Vagina (tissue), 2 donors: ENCODE measurements at places on chromosomes 5 and 9.

- no peak for DNase-seq
Measured at GRCh38 chr5:157335534-157336422, 69.9 kb downstream of the CYFIP2 start.

DNA sequence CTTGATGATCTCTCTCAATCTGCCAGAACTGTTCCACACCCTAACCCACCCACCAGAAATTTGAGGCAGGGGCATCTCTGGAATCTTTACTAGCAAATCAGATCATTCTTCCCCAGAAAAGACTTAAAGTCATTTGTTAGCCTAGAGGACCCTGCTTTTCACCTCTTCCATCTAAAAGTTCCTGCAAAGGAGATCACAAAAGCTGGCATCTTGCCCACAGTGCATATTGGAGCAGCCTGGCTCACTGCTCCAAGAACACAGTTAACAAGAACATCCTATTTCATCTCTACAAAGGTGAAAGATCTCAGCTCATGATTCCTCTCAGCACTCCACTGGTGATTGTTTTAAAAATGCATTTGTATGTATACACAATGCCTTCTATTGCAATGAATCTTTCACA is 36.3 kb downstream of the GABRP start:
- DNase-seq = no peak

GRCh38 chr5:10485142-10485795 is 43.6 kb downstream of the ROPN1L start:
- no peak for DNase-seq

GRCh38 chr5:168611165-168611564 is 32.0 kb upstream of the PANK3 start:
- DNase-seq = no peak

DNA sequence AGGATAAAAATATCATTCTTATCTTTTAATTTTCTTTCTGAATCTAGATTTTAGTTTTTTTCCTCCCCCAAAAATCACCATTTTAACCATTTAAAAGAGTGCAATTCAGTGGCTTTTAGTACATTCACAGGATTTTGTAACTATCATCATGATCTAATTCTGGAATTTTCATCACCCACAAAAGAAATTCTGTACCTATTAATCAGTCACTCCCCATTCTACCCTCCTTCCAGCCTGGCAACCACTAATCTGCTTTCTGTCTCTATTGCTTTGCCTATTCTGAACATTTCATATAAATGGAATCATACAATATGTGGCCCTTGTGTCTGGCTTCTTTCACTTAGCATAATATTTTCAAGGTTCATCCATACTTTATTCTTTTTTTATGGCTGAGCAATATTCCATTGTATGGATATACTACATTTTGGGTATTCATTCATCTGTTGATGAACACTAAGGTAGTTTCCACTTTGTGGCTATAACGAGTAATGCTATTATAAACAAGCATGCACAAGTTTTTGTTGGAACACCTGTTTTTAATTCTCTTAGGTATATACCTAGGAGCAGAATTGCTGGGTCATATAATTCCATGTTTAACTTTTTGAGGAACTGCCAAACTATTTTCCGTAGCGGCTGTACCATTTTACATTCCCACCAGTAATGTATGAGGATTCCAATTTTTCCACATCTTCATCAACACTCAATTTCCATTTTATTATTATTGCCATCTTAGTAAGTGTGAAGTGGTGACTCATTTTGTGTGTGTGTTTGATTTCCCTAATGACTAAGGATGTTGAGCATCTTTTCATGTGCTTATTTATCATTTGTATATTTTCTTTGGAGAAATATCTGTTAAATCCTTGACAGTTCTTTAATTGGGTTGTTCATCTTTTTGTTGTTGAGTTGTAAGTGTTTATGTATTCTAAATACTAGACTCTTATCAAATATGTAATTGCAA is 340.3 kb downstream of the CWC27 start:
- DNase-seq = no peak

GRCh38 chr5:74130155-74130897 is 504.3 kb downstream of the ARHGEF28 start:
- DNase-seq = no peak

- DNase-seq = no peak
Measured at GRCh38 chr5:95731571-95732554, 727 bp downstream of the RHOBTB3 start.

- DNase-seq = no peak
Measured at GRCh38 chr9:26956860-26957233, 635 bp downstream of the IFT74 start.

DNA sequence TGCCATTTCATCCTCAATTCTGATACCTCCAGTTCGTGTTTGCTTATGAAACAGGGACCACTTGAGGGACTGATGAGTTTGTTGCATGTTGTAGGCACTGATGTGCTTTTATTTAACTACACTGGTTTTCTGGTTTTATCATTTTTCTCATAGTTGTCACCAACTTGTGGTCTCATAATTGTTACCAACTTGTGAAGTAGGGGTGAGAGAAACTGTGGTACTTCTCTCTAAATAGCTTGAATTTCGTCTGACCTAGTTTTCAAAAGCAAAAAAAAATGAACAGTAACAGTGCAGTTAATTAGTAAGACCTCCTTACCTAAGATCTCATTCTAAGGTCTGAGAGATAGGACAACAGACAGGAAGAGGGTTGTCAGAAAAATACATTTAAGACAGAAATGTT is 78.0 kb downstream of the ANXA2R start:
- no peak for DNase-seq

DNA sequence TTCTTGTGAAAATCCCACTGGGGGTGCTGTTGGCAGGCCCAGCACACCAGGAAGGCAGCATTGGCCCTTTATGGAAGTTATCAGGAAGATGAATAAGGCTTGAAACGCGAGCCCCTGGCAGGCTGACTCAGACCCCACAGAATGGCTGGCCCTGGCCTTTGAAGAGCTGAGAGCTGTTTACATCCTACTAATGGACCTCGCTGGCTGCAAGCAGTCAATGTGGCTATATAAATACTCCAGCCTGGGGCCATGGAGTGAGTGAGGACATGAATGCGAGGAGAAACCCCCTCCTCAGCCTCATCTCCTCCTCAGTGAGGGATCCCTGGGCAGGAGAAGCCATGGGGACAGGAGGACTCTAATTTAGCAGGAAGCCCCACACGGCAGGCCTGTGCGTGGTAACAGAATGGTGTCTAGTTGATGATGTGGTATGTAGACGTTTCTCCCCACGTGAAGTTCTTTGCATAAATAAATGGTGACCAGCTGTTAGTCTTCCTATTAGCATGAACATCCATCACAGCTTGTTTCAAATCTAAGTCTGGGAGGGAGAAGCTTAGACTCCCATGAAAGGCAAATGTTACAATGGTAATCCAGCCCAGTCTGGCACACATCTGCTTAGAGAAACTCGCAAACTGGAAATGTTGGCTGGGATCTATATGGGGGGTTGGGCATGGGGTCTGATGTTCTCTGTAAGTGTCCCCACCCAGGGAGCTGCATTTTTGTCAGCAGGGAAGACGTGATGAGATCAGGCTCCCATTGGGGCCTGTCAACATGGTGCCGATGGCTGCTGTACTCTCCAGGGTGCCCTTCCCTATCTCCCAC is 175.1 kb upstream of the PITX1 start:
- DNase-seq = peak; percentile 80

GRCh38 chr5:38341056-38341455 is 82.7 kb downstream of the EGFLAM start:
- DNase-seq = no peak

GRCh38 chr5:167923396-167923795 is 368.0 kb upstream of the WWC1 start:
- no peak for DNase-seq

DNA sequence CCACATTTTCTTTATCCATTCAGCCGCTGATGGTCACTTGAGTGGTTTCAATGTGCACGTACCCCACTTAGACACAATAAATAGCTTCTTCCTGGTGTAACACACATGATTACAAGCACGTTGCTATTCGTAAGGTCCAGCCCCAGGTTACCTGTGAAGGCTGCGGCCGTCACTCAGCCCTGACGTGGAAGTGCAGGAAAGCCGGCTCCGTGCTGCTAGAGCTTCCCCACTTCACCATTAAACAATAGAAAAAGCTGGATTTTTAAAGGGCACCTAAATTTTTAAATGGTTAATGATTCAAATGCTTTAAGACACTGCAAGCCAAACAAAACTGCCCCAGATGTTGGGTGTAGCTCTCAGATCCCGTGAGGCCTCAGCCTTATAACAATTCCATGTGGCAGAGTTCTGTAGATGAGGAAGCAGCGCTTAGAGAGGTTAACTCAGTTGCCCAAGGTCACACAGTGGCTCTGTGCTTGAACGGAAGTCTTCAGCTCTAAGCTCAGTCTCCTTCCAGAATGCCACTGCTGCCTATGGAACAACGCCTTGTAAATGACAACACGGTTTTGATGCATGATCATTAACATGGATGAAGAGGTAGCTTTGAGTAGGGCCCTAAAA is 125.7 kb downstream of the COL23A1 start:
- no peak for DNase-seq

- DNase-seq = no peak
Measured at GRCh38 chr5:90368454-90369246, 40.9 kb downstream of the CETN3 start.
